ENCODE measurements at places on chromosomes 2 and 18.

DNA sequence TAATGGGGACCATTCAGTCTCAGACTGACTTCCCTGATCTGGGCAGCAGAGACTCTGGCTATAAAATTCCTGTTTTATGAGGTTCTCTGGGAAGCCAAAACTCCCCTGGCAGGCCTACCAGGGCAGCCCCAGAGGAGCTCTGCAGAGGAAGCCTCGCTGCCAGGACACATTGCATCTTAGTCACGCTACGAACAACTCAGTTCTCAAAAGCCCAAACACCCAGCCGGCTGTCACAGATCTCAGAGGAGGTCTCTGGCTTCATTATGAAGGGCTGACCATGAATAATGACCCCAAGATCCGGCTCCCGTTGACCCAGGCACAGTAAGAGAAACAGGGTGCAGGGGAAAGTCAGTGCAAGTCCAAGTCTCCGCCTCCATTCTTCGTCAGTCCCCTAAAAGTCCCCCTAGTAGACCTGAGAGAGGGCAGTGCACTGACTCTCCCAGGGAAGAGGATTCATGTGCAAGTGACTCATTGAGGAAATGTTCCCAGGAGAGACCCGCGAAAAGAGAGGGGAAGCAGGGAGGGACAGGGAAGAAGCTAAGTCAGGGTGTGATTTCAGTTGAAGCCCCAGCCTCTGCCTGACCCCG lies 212.3 kb downstream of the CYP26B1 start:
- peak; percentile 60 for DNase-seq

- no peak for DNase-seq
These were observed 4.0 kb downstream of the MYO5B start for GRCh38 chr18:50190926-50191325.

DNA sequence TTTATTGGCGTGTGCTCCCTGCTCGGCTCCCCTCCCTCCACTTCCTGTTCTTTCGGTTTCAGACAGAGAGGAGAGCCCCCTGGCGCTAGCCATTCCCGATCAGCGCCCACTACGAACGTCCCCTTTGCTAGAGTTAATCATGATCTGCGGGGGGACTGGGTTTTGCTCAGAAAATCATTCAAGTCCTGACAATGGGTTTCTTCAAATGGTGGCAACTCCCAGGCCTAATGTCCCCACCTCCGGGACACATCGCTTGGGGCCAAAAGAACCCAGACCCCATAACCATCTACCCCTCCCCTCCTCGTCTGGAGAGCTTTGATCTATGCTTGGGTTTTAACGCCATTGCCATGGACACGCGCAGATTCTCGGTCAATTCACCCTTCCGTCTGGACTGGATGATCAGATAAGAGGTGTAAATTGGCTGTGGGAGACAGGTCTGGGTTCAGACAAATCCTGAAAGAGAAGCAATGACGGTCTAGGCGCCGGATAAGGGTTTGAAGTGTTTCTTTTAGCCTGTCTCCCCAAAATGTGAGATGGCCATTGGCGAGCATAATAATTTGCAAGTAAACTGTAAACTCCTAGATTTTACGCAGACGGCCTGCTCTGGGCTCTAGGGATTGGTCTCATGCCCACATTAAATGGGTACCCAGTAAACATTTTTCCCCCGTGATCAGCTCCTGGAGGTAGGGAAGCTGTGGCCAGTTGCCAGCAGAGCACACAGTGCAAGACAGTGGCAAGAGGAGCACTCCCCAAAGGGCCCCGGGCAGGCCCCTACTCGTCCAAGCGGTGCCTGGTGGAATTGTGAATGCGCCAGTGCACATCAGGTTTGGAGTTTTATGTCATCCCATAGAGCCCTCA lies 4.7 kb downstream of the NRP2 start:
- peak; percentile 82 for DNase-seq

- no peak for DNase-seq
These were observed 8.6 kb downstream of the RBFA start for GRCh38 chr18:80042785-80043184.

DNA sequence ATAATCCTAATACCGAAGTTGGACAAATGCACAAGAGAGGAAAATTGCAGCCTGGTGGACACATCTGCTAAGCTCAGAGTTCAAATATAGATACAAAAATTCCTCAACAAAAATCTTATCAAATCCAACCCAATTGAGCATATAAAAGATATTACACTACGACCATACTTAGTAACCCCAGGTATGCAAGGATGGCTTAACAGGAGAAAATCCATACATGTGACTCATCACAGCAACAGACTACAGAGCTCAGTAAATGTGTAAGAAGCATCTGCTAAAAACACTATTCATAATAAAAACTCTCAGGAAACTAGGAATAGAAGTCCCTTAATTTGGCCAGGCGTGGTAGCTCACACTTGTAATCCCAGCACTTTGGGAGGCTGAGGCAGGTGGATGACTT lies 28.3 kb downstream of the HS6ST1 start:
- no peak for DNase-seq

DNA sequence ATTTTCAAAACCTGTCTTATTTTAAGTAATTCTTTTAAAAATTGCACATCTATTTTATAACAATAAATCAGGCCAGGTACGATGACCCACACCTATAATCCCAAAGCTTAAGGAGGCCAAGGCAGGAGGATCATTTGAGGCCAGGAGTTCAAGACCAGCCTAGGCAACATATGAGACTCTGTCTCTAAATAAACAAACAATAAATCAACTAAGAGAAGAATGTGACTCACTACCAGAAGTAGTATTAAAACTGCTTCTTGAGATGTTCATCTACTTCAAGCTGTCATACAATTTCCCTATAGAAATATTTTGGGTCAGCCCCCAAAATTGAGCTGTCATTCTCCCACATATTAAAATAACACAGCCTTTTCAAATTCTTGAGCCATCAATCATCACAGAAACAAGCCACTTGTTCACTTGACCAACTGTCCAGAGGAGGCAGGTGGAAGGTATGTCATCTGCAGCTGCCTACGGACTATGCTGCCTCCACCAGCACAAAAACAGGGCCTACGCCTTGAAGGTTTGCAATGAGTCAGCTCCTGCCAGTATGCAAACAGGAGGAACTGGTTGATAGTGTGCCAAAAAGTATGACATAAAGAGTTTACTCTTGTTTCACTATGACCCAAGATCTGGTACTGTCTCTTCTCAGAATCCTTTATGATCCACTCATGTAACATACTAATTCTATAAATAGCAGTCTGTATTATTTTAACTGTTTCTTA lies 33.6 kb downstream of the KIDINS220 start:
- DNase-seq = no peak

- no peak for DNase-seq
These were observed 65.2 kb downstream of the KLHL14 start for GRCh38 chr18:32707586-32707985.

GRCh38 chr2:230661072-230661957 lies 51.3 kb upstream of the CAB39 start:
- DNase-seq = no peak

DNA sequence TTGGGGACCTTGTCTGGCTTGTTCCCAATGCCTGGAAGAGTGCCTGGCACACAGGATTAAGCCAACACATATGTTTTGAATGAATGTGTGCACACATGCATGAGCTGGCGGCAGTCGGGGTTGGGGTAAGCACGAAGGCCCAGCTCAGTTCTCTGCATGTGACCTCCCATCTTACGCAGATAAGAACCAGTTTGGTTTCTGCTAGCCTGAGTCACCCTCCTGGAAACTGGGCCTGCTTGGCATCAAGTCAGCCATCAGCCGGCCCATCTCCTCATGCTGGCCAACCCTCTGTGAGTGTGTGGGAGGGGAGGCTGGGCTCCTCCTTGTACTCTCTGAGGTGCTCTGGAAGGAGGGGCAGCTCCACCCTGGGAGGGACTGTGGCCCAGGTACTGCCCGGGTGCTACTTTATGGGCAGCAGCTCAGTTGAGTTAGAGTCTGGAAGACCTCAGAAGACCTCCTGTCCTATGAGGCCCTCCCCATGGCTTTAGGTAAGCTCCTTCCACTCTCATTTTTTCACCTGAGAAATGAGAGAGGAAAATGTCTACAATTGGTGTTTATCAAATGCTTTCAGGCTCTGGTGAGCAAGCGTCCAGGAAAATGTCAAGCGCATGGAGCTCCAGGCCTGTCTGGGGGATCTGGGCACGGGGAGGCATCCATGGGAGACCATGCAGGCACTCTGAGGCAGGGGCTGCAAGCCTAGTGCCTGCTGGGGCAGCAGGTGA lies 9.7 kb upstream of the IL1RN start:
- DNase-seq = no peak

GRCh38 chr18:32275221-32275620 lies 85.4 kb downstream of the MEP1B start:
- DNase-seq = no peak

GRCh38 chr2:238265605-238266004 lies 22.8 kb downstream of the PER2 start:
- DNase-seq = no peak

DNA sequence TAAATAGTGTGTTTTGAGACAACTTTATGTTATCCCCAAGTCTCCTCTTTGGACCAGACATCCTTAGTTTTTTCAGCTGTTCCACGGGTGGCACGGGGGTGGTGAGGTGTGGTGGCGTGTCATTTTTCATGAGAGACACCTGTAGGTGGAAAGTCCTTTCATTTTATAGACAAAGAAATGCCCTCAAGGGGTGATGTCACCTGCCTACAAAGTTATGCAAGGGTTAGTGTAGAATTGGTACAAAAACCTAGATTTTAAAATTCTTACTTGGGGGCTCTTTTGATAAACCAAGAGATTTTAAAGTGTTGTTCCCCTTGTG lies 15.3 kb downstream of the CTDP1 start:
- DNase-seq = no peak

DNA sequence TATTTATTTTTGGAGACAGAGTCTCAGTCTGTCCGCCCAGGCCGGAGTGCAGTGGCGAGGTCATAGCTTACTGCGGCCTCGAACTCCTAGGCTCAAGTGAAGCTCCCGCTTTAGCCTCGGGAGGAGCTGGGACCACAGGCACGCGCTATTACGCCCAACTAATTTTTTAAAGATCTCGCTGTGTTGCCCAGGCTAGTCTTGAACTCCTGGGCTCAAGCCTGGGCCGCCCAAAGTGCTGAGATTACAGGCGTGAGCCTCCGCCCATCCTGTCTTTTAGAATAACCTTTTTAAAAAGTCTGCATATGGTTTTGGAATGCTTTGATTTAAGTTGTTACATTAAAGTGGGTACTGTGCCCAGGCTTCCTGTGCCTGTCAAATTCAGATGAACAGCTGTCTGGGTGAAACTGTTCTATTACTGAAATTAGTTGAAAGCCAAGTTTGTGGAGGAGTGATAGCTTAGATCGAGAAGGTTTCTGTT lies 944 bp downstream of the RAB3GAP1 start:
- peak; percentile 14 for DNase-seq

- no peak for DNase-seq
These were observed 433.1 kb upstream of the RAB12 start for GRCh38 chr18:8176109-8176508.

GRCh38 chr18:36516726-36517125 lies 219.2 kb downstream of the FHOD3 start:
- DNase-seq = no peak

- DNase-seq = peak; percentile 84
These were observed 7.9 kb downstream of the PCBP1 start for GRCh38 chr2:70094978-70095719.

DNA sequence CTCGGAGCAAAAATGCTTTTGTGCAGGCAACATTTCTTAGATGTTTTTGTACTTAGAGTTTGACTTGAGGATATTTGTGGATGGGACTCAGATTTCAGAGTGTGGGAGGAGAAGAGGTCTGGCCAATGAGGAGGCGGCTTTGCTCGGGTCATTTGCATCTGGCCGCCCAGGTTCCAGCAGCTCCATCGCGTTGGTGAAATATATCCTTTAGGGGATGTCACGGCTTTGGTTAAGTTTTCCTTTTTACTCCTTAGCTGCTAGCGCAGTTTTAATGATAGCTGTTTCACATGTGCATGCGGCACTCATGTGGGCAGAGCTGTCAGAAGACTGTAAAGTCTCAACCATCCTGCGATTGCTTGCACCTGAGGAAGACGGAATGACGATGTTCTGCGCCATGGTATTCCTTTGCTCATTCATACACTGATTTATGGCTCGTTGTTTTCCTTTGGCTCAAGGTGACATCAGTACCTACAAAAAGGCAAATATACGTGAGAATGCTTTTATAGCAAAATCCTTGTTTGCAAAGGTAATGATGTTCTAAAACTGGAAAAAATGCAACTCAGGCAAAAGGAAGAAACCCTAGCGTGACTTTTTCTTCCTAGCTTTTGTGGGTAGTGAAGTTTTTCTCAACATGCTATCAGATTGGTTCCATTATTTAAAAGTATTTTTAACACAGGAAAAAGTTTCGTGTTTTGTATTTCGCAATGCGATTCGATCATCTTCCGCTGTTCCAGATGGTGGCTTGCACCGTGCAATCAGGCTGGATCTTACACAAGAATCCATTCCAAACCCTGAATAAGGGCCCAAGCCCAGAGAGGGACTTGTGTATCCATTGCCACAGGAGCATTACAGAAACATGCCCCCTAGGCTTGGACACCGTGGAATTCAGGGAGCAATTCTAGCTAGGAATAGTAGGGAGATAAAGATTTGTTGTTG lies 70.5 kb upstream of the ZNF516 start:
- peak; percentile 97 for DNase-seq

DNA sequence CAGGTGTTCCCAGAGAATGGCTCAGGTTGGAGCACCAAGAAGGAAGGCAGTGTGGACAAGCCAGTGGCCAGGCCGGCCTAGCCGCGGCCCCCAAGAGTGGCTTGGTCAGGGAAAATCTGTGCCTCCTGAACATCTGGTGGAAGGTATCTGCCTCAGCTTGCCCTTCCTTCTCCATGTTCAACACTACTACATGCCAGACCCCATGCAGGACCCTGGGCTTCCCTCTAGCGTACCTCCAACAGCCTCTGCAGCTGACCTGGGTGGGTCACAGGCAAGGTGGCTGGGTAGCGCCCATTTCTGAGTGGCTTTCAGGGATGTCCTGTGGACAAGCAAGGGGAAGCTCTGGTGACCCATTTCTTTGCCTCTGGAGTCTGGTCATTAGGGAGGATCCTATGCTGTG lies 7.7 kb downstream of the WNT10A start:
- DNase-seq = no peak

DNA sequence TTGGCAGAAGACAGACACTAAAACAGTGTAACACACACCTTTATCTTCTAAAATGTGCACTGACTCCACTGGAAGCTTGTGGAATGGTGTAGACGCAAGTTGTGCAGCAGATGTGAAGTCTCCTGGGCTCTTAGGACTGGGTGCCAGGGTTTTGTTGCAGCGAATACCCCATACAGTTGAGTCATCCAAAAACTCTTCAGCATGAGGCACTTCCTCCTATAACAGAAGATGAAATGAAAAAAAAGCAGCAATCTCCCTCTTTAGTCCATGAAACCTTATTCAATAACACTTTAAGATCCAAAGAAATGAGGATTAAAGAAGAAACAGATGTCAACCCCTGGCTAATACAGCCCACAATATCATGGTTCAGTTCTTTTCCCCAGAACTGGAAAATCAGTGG lies 22.2 kb downstream of the BUB1 start:
- no peak for DNase-seq

- DNase-seq = no peak
These were observed 5.3 kb upstream of the DCTN1 start for GRCh38 chr2:74385396-74385795.

- no peak for DNase-seq
These were observed 138.8 kb downstream of the ATAD2B start for GRCh38 chr2:23788100-23788499.

GRCh38 chr2:101823859-101824258 lies 126.4 kb downstream of the MAP4K4 start:
- no peak for DNase-seq
